ENCODE measurements at places on chromosomes 12 and 14. TPM values are rescaled to one million over a fixed set of nuclear protein-coding genes. Genes with fewer than 3 reads are reported as not detected.

BEST3 gene
- total RNA-seq = 1.5 TPM

BDKRB2 gene
- total RNA-seq = 0.18 TPM

C14orf180 gene
- 17.8 TPM for total RNA-seq

PIWIL1 gene
- 0.35 TPM for total RNA-seq

TPPP2 gene
- not detected for total RNA-seq

FOXA1 gene
- total RNA-seq = 0.17 TPM

CCDC91 gene
- 26.1 TPM for total RNA-seq

MED6 gene
- 34.0 TPM for total RNA-seq

KLRB1 gene
- total RNA-seq = not detected

ZNF839 gene
- 15.1 TPM for total RNA-seq

GPR84 gene
- total RNA-seq = 1.2 TPM
